ENCODE measurements at places on chromosomes 12 and 14. TPM values are rescaled to one million over a fixed set of nuclear protein-coding genes. Genes with fewer than 3 reads are reported as not detected.

The CAPZA3 gene
- not detected for total RNA-seq

The ZC2HC1C gene
- total RNA-seq: 1.8 TPM

The NUAK1 gene
- total RNA-seq: 9.8 TPM

The SLC22A17 gene
- 8.1 TPM for total RNA-seq

The ESR2 gene
- 0.11 TPM for total RNA-seq

The HSP90AA1 gene
- 823 TPM for total RNA-seq

The CACNB3 gene
- 32.8 TPM for total RNA-seq

The CLEC2B gene
- 13.9 TPM for total RNA-seq

The FERMT2 gene
- total RNA-seq: 157 TPM

The TMEM120B gene
- 15.7 TPM for total RNA-seq

The HSPA2 gene
- 5.8 TPM for total RNA-seq

The MFAP5 gene
- total RNA-seq: 5.8 TPM

All from uterine smooth muscle cell (primary cell).